ENCODE measurements at places on chromosomes 6 and 20. TPM values are rescaled to one million over a fixed set of nuclear protein-coding genes. Genes with fewer than 3 reads are reported as not detected.

- H3K27ac ChIP-seq: peak overlapping the region; percentile 56
- no peaks in the 10 kb centered on the region for H3K27me3 ChIP-seq
- no peak overlapping the region for H3K4me3 ChIP-seq
- DNase-seq: no peak
- no peaks in the 10 kb centered on the region for H3K36me3 ChIP-seq
Observed at GRCh38 chr20:23293689-23294088, 56.9 kb upstream of the NXT1 start.

DNA sequence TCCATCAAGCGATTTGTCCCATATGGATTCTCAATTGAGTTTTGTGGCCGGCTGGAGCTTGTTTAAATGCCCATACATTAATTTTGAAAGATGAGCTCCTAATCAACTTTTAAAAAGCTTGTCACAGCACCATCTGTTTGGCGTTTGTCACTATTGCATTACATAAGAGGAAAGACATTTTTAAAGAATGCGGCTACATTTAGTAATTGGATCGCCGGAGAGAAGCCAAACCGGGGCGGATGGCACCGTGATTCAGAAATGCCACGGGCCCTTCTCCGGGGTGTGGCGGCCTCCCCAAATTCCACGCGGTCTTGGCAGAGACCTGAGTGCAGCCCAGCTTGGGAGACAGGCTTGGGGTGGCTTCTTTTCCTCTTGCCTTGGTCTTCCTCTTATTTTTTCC, 67.7 kb upstream of the ZNFX1 start:
- peaks cover 11% of the 10 kb centered on the region for H3K4me1 ChIP-seq
- DNase-seq: no peak

DNA sequence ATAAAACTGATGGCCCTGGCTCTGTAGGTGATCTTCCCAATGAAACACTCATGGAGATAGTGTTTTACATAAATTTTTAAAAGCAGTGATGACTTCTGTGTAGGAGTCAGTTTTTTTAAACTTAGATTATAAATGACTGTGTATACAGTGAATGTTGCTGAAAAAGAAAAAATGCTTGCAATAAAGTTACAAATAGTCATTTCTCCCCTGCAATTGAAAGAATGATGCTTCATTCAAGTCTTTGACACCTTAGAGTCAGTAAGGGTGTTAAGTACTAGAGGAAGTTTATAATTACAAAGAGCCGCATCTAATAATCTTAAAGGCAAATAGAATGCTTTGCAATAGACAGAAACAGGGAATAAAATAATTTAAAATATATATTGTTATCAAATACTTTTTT, 27.6 kb downstream of the ZNF292 start:
- H3K27me3 ChIP-seq: no peaks in the 10 kb centered on the region
- H3K4me3 ChIP-seq: no peak overlapping the region
- H3K36me3 ChIP-seq: no peaks in the 10 kb centered on the region
- no peak overlapping the region for H3K27ac ChIP-seq

- DNase-seq: no peak
- no peaks in the 10 kb centered on the region for H3K27me3 ChIP-seq
- no peaks in the 10 kb centered on the region for H3K36me3 ChIP-seq
- H3K4me1 ChIP-seq: no peaks in the 10 kb centered on the region
Observed at GRCh38 chr6:72367439-72367838, 254.4 kb upstream of the KCNQ5 start.

- H3K4me1 ChIP-seq: peaks cover 49% of the 10 kb centered on the region
- H3K4me3 ChIP-seq: no peak overlapping the region
- no peaks in the 10 kb centered on the region for H3K36me3 ChIP-seq
- DNase-seq: no peak
- H3K27ac ChIP-seq: peak overlapping the region; percentile 27
Observed at GRCh38 chr6:24931718-24932691, 3.8 kb downstream of the RIPOR2 start.

- H3K4me3 ChIP-seq: peak overlapping the region; percentile 53
- peaks cover 77% of the 10 kb centered on the region for H3K4me1 ChIP-seq
- DNase-seq: no peak
- peaks cover 51% of the 10 kb centered on the region for H3K36me3 ChIP-seq
Observed at GRCh38 chr20:31712112-31712553, 10.5 kb downstream of the BCL2L1 start.

The KCTD20 gene
- total RNA-seq: 45.4 TPM

The TREML2 gene
- total RNA-seq: not detected

The TP53TG5 gene
- total RNA-seq: not detected

The SLC32A1 gene
- total RNA-seq: not detected

DNA sequence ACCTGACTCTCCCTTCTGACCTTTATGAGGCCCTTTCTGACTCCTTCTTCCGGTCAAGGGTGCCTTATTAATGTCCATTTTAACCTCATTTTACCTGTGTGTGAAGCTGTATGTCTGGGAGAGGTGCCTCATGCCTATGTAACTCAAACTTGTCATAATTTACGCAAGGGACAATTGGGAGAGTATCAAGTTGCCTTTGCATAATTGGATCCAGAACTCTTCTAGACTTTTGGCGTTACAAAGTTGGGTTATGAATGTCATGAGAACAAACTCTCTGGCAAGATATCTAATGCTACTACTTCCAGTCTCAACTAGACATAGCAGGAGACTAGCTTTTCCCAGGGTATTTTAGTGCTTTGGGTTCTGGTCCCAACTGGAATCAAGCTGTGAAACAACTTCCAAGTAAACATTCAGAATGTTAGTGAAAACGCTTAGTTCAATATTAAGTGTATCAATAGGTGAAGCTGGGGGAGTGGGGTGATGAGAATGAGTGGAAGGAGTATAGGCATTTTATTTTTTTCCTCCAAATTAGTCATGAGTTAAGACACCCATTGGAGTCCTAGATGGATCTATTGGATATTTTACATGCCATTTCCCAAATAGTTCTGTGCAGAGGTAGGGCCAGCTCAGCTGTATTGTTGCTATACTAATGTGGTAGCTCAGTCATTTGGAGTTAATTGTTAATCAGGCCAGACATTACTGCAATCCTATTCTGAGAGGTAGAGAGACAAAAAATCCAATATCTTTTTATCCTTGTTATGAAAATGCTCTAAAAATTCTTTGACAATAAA, 159.9 kb downstream of the TFAP2B start:
- H3K4me3 ChIP-seq: no peak overlapping the region
- H3K27me3 ChIP-seq: no peaks in the 10 kb centered on the region
- no peaks in the 10 kb centered on the region for H3K4me1 ChIP-seq

The WFDC10B gene
- not detected for total RNA-seq

- H3K27me3 ChIP-seq: no peaks in the 10 kb centered on the region
- no peaks in the 10 kb centered on the region for H3K36me3 ChIP-seq
- no peaks in the 10 kb centered on the region for H3K4me1 ChIP-seq
- no peak overlapping the region for H3K4me3 ChIP-seq
- DNase-seq: no peak
- no peak overlapping the region for H3K27ac ChIP-seq
Observed at GRCh38 chr6:23688650-23689049, 437.4 kb upstream of the NRSN1 start.

DNA sequence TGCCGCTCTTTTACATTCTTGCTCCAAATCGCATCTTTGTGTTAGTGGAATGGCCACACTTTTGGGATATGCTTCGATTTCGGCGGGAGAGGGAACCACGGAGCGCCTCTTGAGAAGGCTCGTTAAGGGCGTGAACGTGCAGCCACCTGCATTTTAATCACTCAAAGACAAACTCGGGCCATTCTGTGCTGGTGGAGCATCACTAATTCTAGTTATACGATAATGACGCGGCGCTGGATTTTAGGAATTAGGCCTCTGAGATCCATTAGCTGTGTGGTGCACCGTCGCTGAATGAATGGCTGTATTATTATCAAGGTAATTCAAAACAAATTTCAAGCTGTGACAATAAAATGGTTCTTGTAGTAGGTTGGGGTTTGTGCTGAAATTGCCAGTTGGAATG, 305.6 kb downstream of the CDH4 start:
- no peak overlapping the region for H3K27ac ChIP-seq
- no peak for DNase-seq
- H3K4me3 ChIP-seq: no peak overlapping the region

GRCh38 chr6:134602123-134602522, 284.2 kb upstream of the SGK1 start:
- H3K27me3 ChIP-seq: no peaks in the 10 kb centered on the region
- no peak overlapping the region for H3K27ac ChIP-seq
- no peak for DNase-seq
- no peak overlapping the region for H3K4me3 ChIP-seq

- H3K4me3 ChIP-seq: no peak overlapping the region
- no peaks in the 10 kb centered on the region for H3K36me3 ChIP-seq
- H3K27ac ChIP-seq: no peak overlapping the region
- no peak for DNase-seq
Observed at GRCh38 chr6:163775313-163775712, 360.8 kb downstream of the QKI start.

GRCh38 chr20:12653642-12654041, 355.1 kb upstream of the SPTLC3 start:
- H3K27me3 ChIP-seq: no peaks in the 10 kb centered on the region
- no peaks in the 10 kb centered on the region for H3K36me3 ChIP-seq
- no peak for DNase-seq
- no peaks in the 10 kb centered on the region for H3K4me1 ChIP-seq

The SLC25A27 gene
- 29.8 TPM for total RNA-seq

DNA sequence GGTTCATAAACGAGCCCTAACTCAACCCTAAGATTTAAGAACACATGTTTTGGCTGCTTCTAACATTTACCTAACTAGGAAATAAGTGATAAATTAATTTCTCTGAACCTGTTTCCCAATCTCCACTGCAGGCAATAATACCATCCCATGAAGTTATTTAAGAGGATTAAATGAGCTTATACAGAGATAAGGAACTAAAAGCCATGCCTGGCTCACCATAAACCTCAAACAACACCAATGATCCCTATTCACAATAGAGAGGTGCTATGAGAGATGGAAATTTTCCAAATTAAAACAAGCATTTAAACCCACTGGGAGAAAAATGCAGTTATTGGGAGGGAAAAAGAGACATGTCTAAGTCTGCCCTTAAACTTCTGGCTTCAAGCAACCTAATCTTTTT, 33.9 kb upstream of the KLHL31 start:
- no peaks in the 10 kb centered on the region for H3K27me3 ChIP-seq
- no peaks in the 10 kb centered on the region for H3K36me3 ChIP-seq
- peaks cover 4% of the 10 kb centered on the region for H3K4me1 ChIP-seq
- DNase-seq: no peak

DNA sequence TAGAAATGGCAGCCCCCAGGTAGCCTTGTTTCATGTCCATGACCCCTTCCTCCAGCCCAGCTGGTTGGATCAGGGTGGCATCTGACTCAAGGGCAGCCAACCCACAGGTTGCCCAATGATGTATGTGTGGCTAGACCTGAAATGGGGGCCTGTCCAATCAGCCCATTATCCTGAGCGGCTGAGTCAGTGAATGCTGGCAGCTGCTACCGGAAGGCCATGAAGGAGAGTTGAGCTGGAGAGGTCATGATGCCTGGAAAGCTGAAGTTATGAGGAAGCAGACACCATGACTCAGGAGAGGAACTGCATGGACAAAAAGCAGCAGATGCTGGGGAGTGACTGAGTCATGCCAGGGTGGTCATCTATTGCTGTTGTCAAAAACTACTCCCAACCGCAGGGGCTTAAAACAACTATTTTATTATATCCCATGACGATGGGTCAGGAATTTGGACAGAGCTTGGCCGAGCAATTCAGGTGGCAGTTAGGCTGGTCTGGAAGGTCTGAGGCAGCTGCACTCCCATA, 67.3 kb downstream of the MDGA1 start:
- peaks cover 10% of the 10 kb centered on the region for H3K4me1 ChIP-seq
- H3K27ac ChIP-seq: peak overlapping the region; percentile 81
- no peak for DNase-seq
- H3K27me3 ChIP-seq: no peaks in the 10 kb centered on the region
- H3K4me3 ChIP-seq: no peak overlapping the region

DNA sequence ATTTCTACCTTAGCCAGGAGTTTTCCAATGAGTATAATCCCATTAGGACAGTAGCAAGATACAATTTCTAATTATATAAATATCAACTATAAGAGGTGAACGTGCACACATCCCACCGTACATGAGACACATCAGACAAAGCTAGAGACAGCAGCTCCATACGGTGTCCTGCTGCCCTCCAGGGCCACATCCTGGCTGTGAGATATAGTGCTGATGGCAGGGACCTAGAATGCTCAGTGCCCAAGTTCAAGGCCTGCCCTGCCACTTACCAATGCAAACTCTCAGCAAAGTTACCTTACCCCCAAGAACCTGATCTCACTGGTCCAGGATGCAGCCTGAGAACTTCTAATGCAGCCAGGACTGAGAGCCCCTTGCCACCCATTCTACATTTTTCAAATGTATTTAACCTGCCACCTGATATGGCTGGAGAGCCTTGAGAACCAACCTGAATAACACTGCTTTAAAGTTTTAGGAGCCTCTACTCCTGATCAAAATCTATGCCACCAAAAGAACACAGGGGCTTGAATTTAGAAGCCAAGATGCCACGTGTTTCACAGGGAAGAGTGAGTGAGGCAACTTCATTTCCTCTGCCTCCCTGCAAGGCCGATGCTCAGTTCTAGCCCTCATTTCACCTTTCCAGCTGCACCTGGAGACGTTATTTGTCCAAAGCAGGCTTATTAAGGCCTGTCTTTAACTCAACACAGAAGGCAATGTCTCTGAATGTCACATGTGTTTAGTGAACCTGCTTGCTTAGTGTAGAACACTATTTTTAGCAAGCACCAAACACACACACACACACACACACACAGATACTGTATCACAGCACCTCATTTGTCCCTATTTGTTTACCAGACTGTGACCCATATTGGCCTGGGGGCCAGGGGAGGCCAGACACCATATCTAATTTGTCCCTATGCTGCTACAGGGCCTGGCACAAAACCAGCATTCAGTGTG, 6.1 kb downstream of the NFATC2 start:
- H3K27me3 ChIP-seq: no peaks in the 10 kb centered on the region

DNA sequence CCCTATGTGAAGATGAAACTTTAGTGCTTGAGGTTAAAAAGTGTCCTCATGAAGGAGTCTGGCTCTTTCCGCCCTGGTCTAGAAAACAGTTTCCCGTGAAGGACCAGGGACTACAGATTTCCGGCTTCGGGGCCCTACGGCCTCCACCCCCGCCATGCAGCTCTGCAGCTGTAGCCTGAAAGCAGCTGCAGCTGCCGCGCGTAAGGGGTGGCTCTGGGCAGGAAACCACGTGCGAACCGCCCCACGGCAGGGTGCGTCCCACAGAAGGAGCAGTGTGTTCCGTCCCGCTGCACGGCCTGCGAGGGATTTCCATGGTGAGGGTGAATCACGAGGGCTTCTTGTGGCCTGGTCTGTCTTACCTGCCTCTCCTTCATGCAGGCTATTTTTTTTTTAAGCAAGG, 117.0 kb downstream of the ERMARD start:
- no peak overlapping the region for H3K4me3 ChIP-seq
- DNase-seq: no peak
- no peaks in the 10 kb centered on the region for H3K4me1 ChIP-seq
- no peaks in the 10 kb centered on the region for H3K27me3 ChIP-seq
- no peak overlapping the region for H3K27ac ChIP-seq

The HLA-DMB gene
- 24.8 TPM for total RNA-seq

The CDS2 gene
- 13.7 TPM for total RNA-seq

- H3K36me3 ChIP-seq: no peaks in the 10 kb centered on the region
- no peak for DNase-seq
- H3K27ac ChIP-seq: no peak overlapping the region
- H3K4me1 ChIP-seq: no peaks in the 10 kb centered on the region
Observed at GRCh38 chr6:19083801-19084200, 696.7 kb downstream of the RNF144B start.

The SLC35F1 gene
- 0.57 TPM for total RNA-seq

- H3K27ac ChIP-seq: no peak overlapping the region
- no peaks in the 10 kb centered on the region for H3K27me3 ChIP-seq
- H3K36me3 ChIP-seq: no peaks in the 10 kb centered on the region
- no peaks in the 10 kb centered on the region for H3K4me1 ChIP-seq
Observed at GRCh38 chr20:33291830-33292355, 8.9 kb downstream of the BPIFB1 start.

All from esophagus squamous epithelium (tissue), 5 donors.